Brain pericyte (primary cell): ENCODE measurements at places on chromosomes 4 and X.
A peak's percentile ranks its signal among the peaks of the same experiment; 100 is the strongest.

DNA sequence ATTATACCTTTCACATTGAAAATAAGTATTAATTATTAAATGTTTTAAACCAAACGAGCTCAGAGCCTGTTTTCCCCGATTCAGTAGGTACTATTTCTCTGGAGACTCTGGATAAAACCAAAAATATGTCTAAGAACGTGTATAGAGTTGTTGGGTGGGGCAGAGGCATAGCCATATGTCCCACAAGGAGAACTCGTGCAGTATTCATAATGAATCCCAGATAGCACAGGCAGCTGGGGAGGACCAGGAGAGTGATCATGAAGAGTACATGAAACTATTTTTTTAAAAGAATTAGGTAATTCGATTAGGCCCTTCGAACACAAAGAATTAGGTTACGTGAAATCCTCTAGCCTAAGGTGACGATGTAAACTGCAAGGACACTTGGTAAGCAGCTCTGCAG is 76.1 kb downstream of the CLDN22 start:
- DNase-seq, result no peak

DNA sequence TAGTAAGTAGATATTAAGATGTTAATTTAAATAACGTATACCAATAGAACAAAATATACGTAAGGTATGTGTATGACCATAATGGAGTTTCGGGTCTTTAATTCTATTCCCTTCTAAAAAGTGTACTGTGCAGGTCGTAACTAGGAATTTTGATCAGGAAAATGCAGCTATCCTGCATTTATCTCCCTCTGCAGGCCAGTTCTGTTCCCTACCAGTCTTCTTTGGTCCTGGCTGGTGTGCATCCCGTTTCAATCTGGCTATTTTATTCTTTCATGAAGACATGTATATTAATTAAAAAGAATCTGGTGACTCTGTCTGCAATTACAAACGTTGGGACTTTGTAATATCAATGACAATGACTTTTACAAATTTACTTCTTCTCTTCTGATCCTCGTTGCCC is 534.1 kb upstream of the AADAT start:
- DNase-seq, result no peak

DNA sequence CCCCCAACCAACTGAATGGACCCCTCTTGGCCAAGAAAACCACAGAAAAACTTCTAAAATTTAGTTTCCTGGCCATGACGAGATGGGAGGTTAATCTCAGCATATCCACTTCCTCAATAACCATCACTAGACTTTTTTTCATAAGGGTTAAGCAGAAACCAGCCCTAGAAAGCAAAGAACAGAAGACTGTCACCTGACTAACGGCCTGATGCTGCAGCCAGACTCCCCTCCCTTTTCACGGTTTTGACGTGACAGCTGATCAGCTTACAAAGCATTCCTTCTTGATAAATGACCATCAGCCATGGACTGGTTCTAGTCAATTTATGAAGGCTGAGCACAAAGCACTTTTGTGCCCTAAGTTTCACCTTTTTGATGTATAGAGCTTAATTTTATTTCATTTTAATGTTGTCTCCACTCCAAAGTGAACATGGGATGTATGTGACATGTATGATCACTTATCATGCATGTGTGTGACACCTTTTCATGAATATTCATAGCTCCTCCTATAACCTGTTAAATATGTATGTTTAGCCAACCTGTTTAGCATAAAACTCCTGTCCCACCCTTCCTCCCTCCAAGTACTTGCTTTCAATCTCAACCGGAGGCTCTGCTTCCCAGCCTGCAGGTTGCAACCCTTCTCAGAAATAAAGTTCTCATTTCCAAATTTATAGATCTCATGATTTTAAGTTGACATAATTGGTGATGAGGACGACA is 56.3 kb downstream of the SERTM2 start:
- no peak for DNase-seq

DNA sequence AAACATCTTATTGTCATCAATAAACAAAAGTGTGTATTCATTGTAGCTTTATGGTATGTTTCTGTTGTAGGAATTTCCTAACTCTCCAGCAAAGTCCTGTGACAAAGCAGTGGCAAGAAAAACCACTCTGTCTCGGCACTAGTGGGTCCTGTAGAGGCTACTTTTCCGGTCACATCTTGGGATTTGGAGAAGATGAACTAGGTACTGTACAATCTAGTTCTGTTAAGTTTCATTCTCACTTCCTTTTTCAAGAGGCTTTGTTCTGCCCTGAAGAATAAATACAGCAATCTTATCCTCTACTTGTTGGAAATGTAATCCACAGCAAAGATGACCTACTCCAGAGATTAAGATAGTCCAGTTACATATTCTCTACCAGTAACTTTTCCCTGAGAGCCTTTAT is 69.3 kb downstream of the HHIP start:
- no peak for DNase-seq

GRCh38 chr4:147808447-147808846 is 76.6 kb downstream of the ARHGAP10 start:
- no peak for DNase-seq

DNA sequence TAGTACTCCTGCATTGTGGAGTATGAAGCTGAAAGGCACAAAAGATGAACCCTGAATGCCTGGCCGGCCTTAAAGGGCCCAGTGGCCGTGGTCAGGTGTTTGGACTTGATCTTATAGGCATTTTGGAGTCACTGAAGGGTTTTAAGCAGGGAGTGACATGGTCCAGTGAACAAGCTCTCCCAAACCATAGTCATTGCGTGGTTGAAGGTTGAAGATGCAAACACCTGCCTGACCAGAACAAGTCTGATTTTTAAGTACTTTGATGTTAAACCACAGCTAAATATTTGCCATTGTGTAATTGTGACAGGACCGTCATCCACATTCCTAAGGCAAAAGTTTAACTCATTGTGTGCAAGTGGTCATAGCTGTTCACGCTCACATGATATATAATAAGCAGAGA is 3.3 kb downstream of the STK32B start:
- no peak for DNase-seq

GRCh38 chr4:30901461-30902451 is 181.6 kb downstream of the PCDH7 start:
- no peak for DNase-seq

- DNase-seq, result no peak
These were observed 55.7 kb downstream of the LNX1 start for GRCh38 chr4:53535567-53535966.

DNA sequence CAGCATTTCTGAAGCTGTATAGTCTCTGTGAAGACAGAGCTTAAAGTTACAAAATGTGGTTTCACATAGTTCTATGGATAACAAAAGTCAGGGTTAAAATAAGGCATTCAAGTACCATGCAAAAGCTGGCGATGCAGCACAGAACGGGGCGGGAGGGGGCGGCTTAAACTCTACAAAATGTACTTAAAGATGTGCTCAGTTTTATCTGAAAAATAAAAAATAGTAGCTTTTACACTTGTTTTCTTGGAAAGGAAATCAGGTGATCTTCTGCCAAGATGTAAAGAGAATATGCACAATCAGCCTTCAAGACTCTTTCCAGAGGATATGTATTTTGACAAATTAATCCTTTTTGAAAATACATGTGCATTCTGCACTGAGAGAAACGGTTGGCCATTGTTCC is 301.7 kb upstream of the EMCN start:
- DNase-seq, result no peak

GRCh38 chr4:19739101-19739651 is 512.5 kb upstream of the SLIT2 start:
- peak; percentile 72 for DNase-seq

GRCh38 chr4:155473420-155474095 is 96.8 kb upstream of the MAP9 start:
- DNase-seq, result peak; percentile 17

- no peak for DNase-seq
These were observed 69.6 kb downstream of the MAML3 start for GRCh38 chr4:140084385-140084784.

- no peak for DNase-seq
These were observed 39.8 kb downstream of the DCTD start for GRCh38 chr4:182877326-182877883.

- DNase-seq, result peak; percentile 5
These were observed 81.2 kb downstream of the APOOL start for GRCh38 chrX:85084770-85085393.

GRCh38 chrX:47814851-47815250 is 21.9 kb upstream of the ZNF81 start:
- no peak for DNase-seq

DNA sequence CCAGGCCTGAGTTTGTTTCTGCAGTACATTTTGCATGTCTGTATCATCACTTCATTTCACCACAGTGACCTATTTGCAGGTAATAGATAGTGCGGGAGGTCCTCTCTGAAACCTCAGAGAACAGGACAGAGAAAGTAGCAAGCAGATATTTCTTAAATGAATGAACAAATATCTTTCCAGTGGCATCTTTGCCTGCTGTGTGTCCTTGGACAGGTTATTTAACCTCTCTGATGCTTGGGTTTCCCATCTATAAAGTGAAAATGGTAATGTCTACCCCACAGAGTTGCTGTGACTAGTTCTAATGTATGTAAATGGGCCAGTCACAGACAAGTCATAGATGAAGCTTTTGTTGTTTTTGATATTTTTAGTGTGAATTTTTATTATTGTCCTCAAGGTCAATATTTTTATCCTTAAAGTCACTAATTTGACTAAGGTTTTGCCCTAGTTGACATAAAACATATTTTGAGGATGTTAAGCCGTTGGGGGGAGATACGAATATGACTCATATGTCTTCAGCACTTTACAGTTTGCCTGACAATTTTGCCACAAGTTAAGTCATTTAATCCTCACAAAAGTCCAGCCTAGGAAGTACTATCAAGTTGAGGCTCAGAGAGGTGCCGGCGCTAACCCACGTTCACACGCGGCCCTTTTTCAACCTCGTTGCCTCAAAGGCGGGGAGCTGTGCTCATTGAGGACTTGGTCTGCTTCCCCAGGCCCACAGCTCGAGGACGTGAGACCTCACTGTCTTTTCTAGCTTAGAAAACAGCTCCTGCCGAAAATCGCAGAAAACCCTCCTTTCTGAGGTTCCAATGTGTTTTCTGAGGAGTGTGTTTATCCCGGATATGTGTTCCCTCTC is 126.7 kb upstream of the STX18 start:
- no peak for DNase-seq

GRCh38 chr4:165604181-165604580 is 225.4 kb downstream of the CPE start:
- DNase-seq, result no peak

GRCh38 chr4:67040315-67040714 is 505.0 kb downstream of the CENPC start:
- DNase-seq, result no peak

- DNase-seq, result peak; percentile 53
These were observed 158.2 kb downstream of the SPRY1 start for GRCh38 chr4:123554801-123555232.

DNA sequence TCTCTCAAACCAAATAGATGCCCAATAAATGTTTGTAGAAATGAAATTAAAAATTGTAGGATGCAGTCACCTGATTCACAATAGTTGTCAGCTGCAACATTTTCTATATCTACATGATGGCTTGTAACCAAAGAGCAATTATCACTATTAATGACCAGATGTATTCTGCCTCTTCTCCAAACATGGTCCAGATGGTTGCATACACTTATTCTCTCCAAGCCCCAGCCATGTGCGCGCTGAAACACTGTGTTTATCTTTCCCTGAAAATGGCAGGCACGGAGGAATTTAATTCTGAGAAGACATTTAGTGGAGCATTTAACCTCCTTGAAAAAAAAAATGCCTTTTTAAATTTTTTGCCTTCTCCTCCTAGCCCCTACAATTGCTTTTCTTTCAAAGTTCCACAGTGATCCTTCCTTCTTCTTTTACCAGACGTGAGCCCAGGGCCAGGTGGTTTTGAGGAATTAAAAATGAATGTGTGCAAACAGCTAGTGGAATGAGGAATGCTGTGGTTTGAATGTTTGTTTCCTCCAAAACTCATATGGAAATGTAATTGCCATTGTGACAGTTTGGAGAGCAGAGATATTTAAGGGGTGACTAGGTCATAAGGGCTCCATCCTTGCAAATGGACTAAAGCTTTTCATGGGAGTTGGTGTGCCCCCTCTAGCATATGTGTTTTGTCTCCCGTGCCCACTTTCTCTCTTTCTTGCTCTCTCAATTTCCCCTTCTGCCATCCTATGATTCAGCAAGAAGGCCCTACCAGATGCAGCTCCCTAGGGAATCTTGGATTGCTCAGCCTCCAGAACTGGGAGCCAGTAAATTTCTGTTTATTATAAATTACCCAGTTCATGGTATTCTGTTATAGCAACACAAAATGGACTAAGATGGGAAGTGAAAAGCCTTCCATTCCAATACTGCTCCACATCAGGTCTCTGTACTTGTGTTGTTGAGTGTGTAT is 136.0 kb downstream of the GABRB1 start:
- DNase-seq, result no peak

DNA sequence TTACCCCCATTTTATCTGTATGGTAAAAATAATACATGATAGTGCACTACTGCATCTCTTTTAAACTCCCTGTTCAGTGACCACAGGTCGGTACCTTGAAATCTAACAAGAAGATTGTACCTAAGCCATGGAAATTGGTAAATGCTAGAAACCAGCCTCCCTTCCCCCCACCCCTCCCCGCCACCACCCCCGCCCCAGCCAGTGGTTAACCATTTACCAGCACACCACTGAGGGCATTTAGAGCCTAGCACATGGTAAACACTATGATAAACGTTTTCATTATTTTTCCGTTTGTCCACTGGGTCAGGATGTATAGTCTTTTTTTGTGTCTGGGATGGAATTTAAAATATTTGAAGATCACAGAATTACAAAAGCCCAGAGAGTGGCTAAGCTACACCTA is 703 bp upstream of the FTSJ1 start:
- no peak for DNase-seq

- DNase-seq, result no peak
These were observed 264.9 kb upstream of the PRPS2 start for GRCh38 chrX:12526306-12526705.

DNA sequence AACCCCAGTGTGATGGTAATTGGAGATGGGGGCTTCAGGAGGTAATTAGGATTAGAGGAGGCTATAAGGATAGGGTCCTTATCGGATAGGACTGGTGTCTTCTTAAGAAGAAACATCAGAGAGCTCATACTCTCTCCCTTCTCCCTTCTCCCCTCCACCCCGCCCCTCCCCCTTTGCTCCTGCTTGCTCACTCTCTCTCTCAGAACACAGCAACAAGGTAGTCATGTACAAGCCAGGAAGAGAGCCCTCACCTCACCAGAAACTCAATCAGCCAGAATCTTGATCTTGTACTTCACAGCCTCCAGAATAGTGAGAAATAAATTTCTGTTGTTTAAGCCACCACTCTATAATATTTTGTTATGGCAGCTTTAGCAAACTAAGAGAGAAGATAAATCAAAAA is 4.5 kb downstream of the DDX60L start:
- DNase-seq, result no peak

DNA sequence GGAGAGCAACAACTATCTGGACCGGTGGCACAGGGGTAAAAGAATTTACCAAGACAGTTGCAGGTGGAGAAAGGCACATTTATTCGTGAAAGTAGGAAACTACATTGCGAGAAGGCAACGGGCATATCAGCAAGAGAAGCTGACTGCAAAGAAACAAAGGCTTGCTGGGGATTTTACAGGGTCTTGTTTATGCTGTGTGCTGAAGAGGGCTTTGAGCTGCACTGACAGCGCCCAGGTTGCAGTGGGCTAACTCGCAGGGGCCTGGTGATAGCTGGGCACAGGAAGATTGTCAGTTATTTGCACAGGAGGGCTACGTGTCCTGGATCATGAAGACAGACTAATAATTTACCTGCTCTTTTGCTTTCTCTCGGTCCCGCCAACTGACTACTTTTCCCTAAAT is 10.7 kb downstream of the TLR3 start:
- DNase-seq, result no peak

GRCh38 chr4:169658975-169659715 is 38.8 kb downstream of the CLCN3 start:
- no peak for DNase-seq
